ENCODE measurements at places on chromosomes 12 and 14.

- no peak for DNase-seq
Measured at GRCh38 chr14:65100922-65101541, 1.3 kb downstream of the MAX start.

- no peak for DNase-seq
Measured at GRCh38 chr12:96117460-96117859, 76.7 kb upstream of the ELK3 start.

- peak; percentile 75 for DNase-seq
Measured at GRCh38 chr14:64704143-64704742, at the start of gene PLEKHG3. TSS of gene PLEKHG3 (plus strand) at chr14:64704424. CDS start at chr14:64727632, 23,208 bp downstream.

DNA sequence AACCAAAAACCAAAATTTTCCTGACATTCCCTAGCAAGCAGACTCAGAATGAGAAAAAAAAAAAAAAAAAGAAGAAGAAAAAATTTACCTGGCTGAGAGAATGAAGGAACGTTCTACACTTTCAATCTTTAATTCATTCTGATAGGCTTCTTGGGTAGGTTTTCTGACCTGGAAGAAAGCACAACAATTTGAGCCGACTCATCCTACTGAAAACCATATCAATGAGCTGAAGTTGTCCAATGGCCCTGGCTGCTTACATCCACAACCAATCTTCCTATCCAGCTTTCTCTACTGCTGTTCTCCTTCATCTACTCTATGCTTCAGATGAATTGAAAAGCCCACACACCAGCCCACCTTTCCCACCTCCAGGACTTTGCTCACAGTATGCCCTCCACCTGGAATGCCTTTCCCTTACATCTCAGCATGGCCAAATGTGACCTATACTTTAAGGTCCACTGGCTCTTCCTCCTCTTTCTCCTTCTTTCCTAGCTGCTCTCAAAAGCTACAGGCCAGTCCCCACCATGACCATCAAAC is 31.6 kb upstream of the NR2C1 start:
- no peak for DNase-seq

DNA sequence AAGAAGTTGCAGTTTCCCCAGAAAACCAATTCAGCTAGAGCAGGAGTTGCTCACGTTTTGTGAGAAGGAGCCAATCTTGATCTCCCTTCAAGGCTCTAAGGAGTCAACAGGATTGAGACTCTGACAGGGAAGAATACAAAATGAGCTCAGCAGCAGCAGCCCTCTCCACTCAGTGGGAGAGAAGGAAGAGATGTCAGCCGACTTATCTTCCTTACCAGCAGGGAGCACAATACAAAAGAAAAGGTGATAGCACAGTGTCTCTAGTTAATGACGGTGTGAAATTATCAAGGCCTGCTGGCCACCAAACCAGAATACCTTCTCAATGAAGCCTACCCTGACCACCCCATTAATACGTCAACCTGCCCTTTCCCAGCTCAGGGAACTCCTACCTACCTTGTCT is 223.6 kb upstream of the TMPO start:
- no peak for DNase-seq

- no peak for DNase-seq
Measured at GRCh38 chr14:96481731-96482314, 20.4 kb upstream of the PAPOLA start.

DNA sequence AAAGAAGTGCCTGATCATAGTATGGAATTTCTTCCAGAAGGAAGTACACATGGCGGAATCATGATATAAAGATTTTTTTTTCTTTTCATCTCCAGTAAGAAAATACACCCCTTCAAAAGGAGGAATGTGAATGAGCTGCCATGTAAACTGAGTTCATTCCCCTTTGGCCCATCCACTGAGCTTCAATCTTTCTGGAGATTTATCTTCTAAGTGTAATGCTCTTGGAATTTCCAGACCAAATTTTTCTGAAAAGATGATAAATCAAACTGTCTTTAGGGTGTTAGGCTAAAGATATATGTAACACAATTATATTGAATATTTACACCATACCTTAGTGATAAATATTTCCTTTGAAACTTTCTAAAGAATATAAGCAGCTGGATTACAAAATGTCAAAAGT is 5.2 kb downstream of the DCN start:
- DNase-seq = peak; percentile 10

DNA sequence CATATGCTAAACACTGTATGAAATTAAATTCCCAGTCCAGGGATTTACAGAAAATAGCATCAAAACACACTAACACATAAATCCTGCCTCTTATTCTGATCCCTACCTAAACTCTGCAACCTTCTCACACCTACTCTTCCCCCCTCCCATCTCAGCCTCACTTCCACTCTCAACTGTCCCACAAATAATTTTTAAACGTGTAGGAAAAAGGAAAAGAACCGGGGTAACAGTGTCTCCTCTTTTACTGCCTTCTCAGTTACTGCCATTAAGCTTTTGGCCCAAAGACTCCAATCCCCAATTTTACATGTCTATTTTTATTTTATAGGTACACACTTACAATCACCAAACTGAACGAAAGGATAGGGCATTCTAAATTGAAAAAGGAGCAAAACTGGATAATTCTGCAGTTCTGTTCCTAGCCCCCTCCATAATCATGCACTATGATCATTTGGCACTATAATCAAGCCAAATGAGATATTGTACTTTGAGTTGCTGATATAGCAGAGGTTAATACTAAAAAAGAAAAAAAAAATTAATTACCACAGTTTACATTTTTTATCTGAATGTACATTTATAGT is 2.9 kb downstream of the DUSP16 start:
- no peak for DNase-seq

DNA sequence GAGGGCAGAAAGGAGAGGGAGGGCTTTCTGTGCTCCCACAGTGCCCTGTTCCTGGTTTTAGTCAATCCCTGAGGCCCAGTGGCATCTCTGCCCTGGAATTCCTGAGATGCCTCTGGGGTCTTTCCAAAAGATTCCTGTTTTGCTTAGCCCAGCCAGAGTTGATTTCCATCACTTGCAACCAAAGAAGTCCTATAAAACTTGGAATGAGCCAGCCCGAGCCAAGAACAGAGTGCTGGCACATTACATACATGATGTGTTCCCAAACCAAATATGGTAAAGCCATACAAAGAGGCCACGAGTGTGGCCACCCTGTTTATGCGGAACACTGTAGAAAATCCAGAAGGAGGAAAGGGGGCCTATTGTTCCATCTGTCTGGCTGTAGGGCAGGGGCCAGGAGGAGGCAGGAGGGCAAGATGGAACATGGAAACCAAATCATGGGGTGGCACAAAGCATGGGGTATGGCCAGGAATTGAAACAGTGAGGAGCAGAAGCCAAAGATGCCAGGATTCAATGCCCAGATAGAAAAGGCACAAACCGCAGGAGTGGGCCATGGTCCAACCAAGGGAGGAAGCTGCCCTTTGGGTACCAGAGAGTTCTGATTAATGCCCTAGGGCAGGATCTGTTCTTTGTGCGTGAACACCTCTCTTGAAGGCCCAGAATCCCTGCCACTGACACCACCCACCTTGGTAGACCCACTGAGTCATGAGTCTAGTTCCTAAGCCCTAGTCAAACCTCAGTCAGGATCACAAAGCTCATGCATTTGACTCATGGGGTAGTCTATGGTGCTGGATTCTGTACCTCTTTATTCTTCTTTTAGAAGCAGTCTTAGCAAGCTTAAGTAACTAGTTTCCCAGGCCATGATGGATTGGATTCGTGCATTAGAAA is 75.2 kb downstream of the LRRC74A start:
- no peak for DNase-seq

- no peak for DNase-seq
Measured at GRCh38 chr12:109554761-109555160, 18.5 kb downstream of the MMAB start.

DNA sequence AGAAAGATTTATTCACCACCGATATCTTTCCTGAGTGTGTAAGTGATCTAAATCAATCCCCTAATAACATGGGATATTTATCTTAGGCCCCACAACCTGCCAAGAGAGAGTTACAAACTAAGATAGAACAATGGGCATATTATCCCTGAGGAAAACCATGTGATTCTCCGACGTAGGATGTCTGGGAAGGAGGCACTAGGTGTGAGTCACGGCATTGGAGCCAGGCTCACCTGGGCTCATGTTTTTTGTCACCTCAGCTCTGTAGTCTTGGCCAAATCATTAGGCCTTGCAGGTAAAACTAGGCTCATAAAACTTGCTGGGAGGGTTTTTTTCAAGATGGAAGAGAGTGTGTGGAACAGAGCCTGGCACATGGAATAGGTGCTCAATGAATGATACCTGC is 129.7 kb upstream of the PLEKHG7 start:
- DNase-seq = no peak

GRCh38 chr12:68326716-68327115 is 5.4 kb downstream of the MDM1 start:
- no peak for DNase-seq

DNA sequence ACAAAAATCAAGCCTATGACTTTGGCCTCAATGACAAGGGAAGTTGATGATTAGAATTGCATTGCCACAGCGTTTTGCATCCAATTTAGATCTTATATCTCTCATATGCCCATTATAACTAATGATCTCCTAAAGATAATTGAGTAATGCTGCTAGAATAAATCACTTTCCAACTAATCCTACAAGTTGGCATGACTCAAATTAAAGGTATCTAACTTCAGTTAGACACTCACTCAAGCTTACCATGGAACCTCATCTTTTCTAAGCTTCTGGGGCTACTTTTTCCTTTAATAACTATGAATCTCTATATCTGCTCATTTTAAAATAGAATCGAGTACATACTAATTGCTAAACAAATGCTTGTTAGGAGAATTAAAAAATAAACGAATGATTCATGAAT is 427.8 kb downstream of the BTG1 start:
- no peak for DNase-seq

DNA sequence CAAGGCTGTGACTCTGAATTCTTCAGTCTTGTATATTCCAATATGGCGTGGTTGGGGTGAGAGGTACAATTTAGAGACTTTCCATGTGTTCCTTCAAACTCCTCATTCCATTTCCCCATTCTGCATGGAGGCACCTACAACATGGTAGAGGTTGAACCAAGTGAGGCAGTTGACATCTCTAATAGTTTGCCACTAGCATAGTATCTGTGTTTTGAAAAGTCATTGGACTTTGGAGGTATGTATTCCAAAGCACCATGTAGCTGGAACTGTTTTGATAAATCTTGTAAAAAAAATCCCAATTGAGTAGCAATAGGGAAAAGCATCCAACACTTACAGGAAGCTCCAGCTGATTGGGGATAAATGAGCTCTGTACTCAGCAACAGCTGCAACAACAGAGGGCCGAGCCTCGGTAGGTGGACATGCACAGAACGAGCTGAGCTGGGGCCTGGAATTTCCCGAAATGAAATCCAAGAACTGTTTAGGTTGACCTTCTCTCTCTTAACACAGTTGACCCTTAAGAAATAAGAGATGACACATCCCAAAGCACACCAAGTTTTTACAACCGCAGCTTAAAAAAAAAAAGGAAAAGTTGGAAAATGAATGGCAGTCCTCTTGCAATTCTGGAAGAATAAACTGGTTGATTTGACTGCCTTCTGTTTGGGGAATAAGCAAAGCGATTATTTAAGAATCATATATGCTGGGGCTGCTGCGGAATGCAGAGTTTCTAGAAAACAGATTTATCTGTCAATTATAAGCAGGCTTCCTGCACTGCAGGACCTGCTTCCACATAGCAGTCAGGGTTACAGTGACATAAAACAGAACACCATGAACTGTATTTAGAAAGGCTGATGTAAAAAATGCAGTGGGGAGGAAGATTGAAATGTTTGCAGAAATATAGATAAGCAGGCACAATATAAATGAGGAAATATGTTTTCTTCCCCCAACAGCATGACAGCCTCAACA is 194.6 kb upstream of the KRR1 start:
- DNase-seq = peak; percentile 99

DNA sequence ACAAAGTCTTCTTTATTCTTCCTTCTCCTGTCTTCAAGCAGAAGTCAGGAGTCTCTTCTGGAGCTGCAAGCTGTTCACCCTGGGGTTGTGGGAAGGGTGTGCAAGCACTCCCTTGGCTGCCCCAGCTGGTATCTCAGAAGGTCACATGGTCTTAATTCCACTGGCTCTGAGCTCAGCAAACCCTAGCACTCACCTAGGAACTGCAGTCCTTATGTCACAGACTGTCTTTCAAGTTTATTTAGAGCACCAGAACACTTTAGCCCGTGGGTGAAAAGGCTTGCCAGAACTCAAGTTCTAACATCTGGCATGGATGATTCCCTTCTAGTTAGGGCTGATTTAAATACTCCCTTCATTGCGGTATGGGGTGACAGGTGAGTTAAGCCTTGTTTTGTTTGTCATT is 379.0 kb downstream of the CCER1 start:
- DNase-seq = no peak

DNA sequence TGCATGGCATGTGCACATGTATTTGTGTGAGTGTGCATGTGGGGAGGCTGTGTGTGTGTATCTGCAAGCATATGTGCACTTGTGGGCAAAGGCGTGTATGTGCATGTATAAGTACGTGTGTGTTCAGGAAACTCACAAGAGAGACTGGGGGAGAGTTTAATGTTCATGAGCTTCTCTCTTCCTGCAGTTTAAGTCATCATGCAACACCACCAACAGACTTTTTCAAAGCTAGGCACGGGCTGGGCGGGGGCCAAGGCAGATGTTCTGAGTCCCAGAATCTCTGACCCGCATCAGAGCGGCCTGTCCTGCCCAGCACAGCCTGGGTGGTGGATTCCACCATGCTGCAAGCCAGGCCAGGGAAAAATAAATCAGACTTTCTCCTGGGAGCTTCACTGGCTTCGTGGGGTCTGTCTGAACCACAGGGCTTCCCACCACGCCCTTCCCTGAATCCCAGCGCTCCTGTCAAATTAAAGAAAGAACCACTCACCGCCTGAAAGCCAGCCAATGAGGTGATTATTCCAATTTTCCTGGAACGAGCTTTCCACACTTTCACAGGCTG is 75.7 kb downstream of the PITPNM2 start:
- no peak for DNase-seq

Data from astrocyte of the spinal cord (primary cell).